ENCODE measurements at places on chromosomes 2 and 18.

- DNase-seq, result no peak
These were observed 50.7 kb downstream of the SFXN5 start for GRCh38 chr2:73020657-73021370.

DNA sequence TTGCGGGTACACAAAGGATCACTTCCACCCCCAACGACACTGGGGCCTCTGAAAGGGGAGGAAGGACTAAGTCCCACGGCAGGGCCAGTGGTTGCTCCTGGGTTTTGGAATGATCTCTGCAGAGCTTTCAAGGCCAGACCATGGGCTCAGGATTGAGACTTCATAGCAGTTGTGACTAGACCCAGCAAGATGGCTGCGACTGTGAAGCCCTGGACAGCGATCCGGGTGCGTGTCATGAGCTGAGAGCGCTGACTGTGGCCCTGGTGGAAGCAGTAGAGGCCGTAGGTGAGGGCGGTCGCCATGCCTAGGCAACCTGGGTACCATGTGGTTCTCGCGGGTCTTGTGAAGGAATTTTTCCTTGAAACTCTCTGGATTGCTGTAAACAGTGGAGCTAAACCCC lies 27.3 kb downstream of the NCL start:
- DNase-seq, result no peak

DNA sequence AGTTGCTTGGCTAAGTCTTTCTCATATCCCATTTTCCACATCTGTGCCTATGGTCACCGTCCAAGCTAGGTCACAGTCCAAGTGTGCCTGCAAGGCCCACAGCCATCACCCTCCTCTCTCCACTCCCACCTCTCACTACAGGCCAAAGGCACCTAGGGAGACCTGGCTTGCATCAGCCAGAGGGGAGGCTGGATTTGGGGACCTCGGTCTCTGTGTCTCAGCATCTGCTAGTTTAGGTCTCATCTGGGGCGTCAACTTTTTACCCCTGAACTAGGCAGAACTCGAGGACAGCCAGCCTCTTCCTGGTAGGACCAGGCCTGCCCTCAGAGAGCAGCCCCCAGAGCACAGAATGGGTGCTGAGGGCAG lies 217.1 kb downstream of the DYSF start:
- no peak for DNase-seq

GRCh38 chr18:79786786-79787526 lies 10.8 kb upstream of the KCNG2 start:
- DNase-seq, result no peak

GRCh38 chr2:144753416-144753815 lies 233.5 kb upstream of the ZEB2 start:
- DNase-seq, result no peak

GRCh38 chr2:72619626-72620025 lies 206.2 kb downstream of the EXOC6B start:
- no peak for DNase-seq

- no peak for DNase-seq
These were observed 172.5 kb upstream of the RAB6C start for GRCh38 chr2:129806990-129807389.

- DNase-seq, result peak; percentile 70
These were observed 1.1 kb upstream of the SNTG2 start for GRCh38 chr2:949384-950079.

DNA sequence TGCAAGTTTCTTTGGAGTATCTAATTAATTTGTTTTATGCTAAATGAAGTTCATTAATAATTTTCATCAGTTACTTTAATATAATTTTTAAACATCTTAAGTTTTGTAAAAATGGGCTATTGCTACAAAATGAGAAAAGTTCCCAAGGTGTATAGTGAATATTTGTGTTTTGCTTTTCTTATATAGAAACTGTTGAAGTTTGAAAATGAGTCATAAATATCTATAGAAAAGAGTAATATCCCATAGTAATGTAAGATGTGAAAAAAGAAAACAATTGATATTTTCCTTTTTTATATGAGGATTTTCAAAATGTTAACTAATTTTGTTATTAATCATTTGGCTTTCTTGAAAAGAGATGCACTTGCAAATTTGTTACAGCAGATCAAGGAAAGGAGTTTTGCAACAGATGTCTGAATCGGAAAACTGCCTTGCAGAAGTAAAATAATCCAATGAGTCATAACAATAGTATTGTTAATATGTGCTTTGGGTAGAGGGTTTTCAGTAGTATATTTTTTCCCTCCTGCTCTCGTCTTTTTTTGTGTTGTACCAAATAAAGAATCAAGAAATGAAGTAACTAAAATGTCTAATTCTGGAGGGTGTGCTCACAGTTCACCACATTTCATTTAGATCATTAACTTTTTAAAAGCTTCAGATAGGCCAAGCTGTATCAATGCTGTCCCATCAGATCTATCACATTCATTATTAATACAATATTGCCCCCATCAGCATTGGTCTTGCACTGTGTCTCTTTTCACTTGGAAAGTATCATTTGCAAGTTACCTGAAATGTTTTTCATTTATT lies 15.5 kb downstream of the DUSP19 start:
- no peak for DNase-seq

GRCh38 chr2:24754985-24755705 lies 38.0 kb downstream of the PTRHD1 start:
- DNase-seq, result no peak

GRCh38 chr2:240935103-240935876 lies 29.2 kb downstream of the CROCC2 start:
- DNase-seq, result no peak

- no peak for DNase-seq
These were observed 91.4 kb downstream of the LDLRAD4 start for GRCh38 chr18:13309748-13310670.

DNA sequence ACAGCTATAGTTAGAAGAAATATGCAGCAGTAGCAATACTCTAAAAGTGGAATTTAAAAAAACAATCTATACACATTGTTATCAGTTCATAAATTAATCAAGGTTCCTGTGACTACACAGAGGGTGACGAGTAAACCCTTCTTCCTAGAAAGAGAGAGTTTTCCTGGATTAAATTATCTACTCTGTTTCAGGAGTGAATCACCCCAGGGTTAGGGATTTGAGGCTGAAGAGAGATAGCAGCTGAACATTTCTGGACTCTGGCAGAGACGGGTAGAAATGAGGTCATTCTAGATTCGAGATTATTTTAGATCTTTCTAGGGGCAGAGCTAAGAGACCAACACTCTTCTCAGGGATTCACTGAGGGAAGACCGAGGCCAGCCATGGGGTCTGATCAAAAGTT lies 38.8 kb upstream of the PMAIP1 start:
- DNase-seq, result no peak

GRCh38 chr2:98554116-98554861 lies 54.0 kb downstream of the COA5 start:
- peak; percentile 61 for DNase-seq

- DNase-seq, result no peak
These were observed 351.0 kb upstream of the POU3F3 start for GRCh38 chr2:104502901-104503300.

DNA sequence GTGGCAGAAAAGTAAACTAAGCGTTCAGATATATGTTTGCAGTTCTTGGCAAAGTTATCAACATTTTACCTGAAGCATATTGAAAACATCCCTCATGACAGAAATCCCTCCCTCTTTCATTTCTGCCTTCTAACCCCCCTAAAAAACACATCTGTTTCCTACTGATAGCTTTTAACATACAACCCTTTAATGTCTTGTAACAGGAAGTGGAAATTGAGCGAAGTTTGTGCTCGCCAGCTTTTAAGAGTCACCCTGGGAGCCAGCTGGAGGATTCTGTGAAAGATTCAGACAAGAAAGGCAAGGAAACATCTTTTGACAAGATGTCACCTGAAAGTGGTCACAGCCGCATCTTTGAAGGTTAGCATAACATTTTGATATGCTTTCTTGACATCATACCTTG lies 247.4 kb downstream of the XIRP2 start:
- DNase-seq, result no peak

- peak; percentile 77 for DNase-seq
These were observed 133.3 kb downstream of the ZNF236 start for GRCh38 chr18:76955524-76956170.

DNA sequence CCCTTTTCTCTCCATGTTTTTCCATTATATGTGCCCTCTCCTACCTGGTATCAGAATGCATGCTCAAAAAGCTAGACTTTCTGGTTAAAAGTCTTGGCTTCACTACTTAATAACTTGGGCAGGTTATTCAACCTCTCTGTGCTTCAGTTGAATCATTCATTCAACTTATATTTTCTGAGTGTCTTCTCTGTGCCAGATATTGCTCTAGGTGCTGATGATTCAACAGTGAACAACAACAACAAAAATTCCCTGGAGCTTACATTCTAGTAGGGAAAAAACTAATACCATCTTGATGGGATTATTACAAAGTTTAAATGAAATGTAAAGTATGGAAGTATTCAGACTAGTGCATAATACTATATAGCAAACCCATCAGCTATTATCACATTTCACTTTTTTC lies 55.2 kb downstream of the SOS1 start:
- no peak for DNase-seq

GRCh38 chr2:183063083-183063482 lies 15.5 kb upstream of the DUSP19 start:
- DNase-seq, result no peak

DNA sequence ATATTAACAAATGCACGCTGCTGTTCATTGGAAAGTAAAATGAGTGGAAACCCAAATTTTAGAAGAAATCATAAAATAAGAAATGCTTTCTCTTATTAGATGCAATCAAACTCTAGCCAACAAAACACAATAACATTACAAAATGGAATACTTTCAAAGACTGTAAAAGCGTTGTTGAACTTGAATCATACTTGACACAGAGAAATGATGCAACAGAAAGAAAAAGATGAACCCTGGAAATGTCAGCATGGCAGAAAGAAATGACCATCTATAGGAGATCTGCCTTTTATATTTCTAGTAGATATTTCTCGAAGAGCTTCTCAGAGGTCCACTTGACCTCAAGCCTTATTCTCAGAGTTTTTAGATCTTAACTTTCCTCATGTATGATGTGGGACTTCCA lies 170.6 kb upstream of the MEIS1 start:
- DNase-seq, result no peak

- DNase-seq, result no peak
These were observed 852.1 kb downstream of the CNTNAP5 start for GRCh38 chr2:124877141-124877577.

DNA sequence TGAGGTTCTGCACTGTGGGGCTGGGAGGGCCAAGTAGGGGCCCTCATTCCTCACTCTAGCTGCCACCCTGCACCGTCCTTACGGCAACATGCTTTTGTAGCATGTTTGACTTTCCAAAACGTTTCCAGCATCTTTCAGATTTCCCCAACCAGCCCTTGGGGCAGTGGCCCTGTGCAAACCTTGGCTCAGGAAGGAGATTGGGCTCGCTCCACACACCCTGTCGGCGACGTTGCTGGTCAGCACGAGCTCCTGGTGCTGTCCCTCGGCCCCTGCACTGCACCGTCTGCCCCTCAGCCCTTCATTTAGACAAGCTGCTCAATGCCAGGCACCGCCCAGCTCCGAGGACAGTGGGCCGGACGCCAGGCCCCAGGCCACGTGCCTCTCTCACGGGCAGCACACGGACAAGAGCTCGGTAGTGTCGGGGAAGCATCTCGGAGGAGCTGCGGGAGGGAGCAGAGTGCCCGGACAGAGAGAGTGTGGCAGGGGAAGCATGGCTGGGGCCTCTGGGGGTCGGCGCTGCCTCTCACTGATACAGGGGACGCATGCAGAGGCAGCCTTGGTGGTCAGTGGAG lies 6.9 kb downstream of the GPR17 start:
- DNase-seq, result no peak

- DNase-seq, result no peak
These were observed 37.6 kb upstream of the ITGA6 start for GRCh38 chr2:172389685-172390339.

DNA sequence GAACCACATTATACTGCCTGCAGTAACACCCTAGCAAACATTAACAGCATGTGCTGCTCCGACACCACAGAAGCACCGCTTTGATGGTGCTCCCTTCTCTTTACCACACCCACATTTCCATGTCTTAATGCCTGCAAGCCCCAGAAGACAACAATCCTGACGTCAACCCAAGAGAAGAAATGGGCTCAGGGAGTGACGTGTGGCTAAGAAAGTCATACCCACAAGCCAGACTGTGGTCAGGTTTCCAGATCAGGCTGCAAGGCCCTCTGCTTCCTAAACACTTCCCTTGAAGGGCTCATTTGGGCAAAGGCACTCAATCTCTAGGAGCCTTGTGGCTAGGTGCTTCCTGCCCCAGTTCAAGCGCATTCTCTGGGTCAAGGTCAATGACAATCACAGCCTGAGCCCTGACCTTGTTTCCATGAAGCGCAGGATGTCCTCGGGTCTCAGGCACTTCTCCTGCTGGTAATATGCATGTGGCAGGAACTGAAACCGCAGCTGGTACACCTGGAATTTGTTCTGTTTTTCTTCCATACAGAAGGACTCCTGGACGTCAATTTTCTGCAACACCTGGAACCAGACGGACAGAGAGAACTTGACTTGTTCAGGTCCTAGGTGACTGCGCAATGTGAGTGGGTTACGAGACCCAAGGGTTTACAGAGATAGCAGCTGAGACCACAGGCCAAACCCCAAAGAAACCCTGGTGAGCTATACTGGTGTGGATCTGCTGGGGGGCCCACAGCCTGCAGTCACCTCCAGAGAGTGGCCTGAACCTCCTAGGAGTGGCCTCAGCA lies 67.2 kb downstream of the POLR1A start:
- DNase-seq, result no peak

DNA sequence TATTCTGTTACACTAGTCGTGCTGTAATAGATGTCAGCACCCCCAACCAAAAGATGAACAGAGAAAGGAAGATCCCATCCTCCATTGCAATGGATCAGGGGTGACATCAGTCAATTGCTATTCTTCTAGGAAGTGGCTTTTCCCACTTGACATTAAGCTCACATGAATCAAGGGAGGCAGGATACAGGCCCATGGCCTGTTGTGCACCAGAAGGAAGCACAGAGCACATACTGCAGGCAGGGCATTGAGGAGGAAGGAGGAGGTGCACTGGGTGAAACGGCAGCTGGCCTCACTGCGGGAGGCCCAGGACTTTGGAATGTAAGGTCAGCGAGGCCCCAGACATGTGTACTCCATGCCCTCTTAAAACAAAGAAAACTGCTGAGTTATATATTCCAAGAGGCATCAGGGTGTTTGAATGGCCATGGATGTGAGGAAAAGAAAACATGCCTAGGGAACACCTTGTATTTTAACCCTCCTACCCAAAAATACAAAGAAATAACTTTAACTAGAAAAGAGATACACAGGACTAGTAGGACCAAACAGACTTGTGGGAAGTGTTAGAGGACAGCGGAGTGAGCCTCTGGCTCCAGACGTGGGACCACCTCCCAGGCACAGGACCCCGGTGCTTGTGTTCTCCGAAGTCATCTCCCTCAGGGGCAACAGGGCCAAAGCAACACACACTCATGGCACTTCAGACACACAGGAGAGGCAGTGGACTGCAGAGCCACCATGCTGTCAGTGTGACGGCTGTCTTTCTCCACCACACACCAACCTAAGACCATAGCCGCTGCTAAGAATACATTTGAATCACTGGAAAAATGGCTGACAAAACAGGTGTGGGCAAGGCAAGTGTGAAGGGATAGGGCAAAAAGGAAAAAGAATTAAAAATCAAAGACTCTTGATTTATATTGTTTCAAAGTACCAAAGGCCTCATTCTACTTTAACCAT lies 51.4 kb upstream of the RIOK3 start:
- DNase-seq, result no peak
